ENCODE measurements at places on chromosomes 6 and 20.

DNA sequence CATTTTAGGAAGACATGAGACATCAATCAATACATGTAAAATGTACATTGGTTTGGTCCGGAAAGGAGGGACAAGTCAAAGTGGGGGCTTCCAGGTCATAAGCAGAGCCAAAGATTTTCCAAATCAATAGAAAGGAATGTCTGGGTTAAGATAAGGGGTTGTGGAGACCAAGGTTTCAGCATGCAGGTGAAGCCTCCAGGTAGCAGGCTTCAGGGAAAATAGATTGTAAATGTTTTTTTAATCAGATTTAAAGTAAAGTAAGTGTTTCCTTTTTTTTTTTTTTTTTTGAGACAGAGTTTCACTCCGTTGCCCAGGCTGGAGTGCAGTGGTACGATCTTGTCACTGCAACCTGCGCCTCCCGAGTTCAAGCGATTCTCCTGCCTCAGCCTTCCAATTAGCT lies 16.8 kb upstream of the SERPINB9 start:
- DNase-seq, result no peak

DNA sequence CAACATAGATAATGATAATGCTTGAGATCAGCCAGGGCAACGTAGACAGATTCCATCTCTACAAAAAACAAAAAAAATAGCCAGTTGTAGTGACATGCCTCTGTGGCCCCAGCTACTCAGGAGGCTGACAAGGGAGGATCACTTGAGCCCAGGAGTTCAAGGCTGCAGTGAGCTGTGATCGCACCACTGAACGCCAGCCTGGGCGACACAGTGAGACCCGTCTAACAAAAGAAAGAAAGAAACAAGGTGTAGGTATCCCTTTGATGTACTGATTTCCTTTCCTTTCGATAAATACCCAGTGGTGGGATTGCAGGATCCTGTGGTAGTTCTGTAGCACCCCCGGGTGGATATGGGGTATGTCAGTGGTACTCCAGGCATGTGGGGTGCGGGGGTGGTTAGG lies 48.2 kb upstream of the ADTRP start:
- no peak for DNase-seq

DNA sequence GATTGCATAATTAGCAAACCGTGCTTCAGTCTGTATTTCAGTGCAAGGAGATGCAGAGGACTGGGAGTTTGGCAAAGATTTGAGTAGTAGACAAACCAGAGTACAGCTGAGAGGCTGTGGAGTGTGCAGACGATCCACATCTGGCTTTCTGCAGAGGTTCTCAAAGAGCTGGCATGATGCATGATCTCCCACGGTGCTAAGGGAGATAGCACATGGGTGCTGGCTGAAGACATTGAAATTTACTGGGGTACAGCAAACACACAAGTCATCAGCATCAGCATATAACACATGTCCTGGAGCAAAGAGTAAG lies 79.0 kb upstream of the FAM184A start:
- no peak for DNase-seq

DNA sequence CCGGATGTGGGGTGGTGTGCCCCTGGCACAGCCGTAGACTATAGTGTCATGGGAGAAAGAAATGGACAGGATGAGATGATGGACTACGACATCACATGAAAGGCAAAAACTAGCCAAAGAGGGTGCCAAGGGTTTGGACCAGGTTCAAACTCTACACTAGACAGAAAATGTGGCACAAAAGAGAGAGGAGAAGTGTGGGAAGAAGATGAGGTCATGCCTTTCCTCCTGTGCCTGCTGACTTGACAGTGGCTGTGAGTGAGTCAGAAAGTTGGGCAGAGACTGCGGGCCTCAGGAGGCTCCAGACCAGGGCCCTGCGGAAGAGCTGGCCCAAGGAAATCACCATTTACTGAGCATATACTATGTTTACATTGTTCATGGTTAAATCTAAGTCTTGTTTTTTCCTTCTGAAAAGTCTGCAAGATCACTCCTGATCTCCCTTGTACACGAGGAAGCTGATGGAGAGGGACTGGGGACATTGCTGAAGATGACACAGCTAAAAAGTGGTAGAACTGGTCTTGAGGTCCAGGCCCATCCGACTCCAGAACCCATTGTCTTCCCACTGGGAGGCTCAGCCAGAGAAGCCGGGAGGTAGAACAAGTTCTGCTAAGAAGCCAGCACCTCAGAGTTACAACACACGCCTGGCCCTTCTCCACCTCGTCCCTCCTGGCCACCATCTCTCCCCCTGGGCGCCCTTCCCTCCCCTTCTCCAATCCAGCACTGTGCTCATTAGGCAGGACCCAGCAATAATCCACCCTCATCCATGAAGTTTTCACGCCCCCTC lies 35.6 kb downstream of the CNKSR3 start:
- DNase-seq, result no peak

GRCh38 chr6:43669922-43670622 lies 17.5 kb downstream of the MRPS18A start:
- DNase-seq, result no peak

GRCh38 chr6:28589234-28589956 lies 63.7 kb downstream of the GPX5 start:
- peak; percentile 79 for DNase-seq
